ENCODE measurements at places on chromosomes 2 and 18.

GRCh38 chr2:128405981-128406613 is 87.4 kb upstream of the HS6ST1 start:
- DNase-seq, result peak; percentile 29

DNA sequence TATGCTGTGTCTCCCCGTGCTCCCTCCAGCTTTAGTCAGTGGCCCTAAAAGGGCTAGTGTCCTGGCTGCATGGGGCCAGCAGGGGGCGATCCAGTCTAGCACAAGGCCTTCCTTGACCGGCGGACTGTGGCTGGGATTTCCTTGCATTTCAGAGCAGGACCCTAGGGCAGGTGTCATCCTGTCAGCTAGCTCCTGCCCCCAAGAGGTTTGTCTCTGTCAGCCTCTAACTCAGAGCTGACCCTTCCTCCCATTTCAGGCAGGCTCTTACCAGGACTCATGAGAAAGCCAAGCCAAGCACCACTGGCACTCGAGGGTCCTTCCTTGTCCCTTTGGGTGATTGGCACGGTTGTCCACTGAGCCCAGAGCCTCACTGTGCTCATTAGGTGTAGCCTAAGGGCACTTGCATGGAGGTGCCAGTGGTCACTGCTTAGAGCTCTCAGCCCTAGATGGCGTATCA is 140.3 kb downstream of the RPIA start:
- no peak for DNase-seq

DNA sequence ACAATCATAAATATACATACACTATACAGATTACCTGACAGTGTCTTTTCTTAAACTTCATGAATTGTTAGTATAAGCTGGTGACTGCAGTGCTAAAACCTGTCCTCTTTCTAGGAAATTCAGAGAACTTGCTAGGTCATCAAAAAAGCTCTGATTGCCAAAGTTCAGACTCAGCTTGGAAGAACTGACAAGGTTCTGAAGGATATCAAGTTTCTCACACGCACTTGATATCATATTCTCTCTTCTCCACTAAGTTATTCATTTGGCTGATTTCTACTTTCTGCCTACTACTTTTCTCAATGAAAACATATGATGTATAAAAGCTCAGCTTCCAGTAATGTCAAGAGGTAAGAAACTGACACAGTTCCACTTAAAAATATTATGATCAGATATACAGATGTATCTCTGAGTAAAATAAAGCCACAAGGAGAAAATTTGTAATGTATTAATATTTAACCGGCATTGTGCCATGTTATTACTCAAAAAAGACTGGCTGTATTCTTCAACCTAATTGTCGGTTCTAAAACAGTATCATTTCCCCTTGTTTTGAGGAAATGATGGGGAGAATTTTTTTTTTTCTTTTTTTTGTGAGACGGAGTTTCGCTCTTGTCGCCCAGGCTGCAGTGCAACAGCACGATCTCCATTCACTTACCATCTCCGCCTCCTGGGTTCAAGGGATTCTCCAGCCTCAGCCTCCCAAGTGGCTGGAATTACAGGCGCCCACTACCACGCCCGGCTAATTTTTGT is 2.4 kb downstream of the OSBPL1A start:
- no peak for DNase-seq

DNA sequence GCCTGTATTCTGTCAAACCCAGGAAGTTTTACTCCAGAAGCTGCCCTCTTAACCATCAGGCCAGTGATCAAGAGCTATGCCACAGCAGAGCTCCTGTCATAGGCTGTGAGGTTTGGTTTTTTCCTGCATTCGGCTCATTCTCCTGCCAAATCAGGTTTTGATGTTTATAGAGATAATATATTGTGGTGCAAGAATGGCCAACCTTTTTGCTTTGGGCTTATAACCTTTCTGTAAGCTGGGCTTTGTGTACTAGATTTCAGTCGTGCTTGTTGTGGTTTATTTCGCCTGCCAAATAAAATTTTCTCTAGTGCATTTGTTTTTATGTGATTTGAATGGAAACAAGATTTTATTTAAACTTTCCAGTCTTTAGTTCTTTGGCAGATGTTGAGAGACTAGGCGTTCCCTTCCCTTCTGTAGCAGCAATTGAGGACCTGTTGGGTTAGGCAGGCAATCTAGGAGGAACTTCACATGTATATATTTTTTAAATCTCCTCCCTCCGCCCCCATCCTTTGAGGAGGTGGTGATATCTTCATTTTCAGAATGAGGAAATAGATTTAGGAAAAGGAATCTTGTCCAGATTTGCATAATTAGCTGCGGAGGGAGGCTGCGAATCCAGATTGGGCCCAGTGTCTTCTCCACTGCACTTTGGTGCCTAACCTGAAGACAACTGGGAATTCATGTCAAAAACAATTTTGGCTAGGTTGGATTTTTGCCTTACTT is 2.6 kb downstream of the KDM3A start:
- no peak for DNase-seq

GRCh38 chr2:6972067-6972710 is 55.0 kb downstream of the RNF144A start:
- DNase-seq, result no peak

- DNase-seq, result no peak
Measured at GRCh38 chr2:43215673-43216255, 10.6 kb downstream of the ZFP36L2 start.

DNA sequence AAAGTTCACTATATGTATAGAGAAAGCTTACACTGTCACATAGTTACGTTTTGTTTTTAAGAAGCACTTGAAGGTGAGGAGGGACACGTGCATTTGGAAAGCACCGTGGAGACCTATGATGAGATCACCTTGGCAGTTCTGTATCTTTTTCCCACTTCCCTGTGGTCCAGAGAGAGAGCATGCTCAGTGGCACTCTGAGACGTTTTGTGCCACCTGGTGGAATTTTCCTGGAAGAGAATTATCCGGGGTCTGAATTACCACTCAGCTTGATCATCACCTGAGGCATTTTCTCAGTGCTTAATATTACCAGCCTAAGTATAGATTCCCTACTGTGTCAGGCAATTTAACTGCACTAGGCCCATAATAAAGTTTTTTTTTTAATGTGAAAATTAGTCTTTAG is 469.4 kb upstream of the SMIM21 start:
- DNase-seq, result no peak

DNA sequence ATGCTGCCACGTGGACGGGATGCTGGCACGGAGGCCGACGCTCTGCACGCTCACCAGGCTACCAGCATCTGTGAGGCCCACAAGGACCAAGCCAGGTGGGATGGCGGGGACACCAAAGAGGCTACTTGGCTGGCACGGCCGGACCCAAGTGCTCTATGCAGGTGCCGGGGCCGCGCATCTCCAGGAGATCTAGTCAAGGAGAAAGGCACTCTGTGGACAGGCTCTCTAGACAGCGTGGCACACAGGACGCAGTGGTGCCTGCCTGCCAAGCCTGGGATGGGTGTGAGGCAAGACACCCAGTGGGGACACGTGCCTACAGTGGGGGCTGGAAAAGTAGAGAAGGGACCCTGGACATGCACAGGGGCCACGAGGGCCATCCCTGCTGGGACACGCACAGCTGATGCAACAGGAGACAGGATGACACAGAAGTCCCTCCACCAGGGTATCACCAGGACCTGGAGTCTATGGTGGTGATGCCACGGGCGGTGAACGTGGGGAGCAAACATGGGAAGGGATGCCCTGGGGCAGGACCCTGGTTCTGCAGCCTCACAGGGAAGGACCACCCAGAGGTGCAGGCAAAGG is 28.5 kb downstream of the ZNF516 start:
- DNase-seq, result no peak

DNA sequence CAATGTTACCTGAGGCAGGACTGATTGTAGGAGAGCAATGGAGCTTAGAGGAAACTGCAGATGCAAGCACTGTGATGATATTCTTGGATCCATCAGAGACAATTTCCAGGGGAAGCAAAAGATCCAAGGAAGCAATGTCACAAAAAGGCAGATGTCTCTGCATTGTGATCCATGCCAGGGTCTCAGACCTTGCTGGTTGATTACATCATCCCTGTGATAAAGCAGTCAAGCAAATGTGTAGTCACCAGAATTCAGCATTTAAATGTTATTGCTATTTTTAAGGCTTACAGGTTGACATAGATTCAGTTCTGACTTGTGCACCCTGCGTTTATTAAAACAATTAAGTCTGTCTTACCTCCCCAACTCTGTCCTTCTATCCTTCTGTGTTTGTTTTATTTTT is 56.8 kb upstream of the CCDC85A start:
- no peak for DNase-seq

DNA sequence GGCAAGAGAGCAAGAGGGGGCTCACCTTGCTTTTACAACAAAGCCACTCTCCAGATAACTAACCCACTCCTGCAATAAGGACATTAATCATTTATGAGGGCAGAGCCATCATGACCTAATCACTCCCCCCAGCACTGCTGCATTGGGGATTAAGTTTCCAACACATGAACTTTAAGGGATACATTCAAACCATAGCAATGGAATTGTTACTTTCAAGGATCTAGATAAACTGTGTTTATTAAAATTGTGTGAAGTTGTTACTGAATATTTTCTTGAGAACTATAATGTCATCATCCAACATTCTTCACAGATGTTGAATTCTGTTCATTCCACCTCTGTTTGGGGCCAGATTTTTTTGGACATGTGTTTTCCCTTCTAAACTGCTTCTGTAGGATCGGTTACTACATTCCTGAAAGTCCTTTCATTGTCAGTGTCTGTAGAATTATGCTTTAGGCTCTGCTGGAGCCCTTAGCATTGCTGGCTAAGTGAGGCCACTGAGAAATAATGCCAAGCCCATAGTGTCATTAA is 50.4 kb downstream of the SPATS2L start:
- no peak for DNase-seq

DNA sequence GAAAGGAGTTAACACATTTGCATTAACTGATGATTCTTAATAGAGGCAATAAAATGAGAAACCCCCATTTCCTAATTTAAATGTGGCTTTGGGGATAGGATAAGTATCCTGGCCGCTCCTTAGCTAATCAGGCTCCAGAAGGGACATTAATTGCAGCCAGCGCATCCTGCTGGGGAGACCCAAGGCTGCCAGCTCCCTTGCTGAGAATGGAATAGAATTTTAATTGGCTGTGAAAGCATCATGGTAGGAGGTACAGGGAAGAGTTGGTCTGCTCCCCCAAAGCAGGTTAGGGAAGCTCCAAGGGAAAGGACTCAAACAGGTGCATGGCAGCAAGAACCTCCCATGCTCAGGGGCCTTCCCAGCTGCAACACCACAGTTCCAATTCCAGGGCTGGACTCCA is 71.4 kb downstream of the MARCHF4 start:
- no peak for DNase-seq

- DNase-seq, result no peak
Measured at GRCh38 chr2:148534416-148535204, 109.9 kb upstream of the EPC2 start.

GRCh38 chr2:72367530-72368225 is 220.0 kb upstream of the CYP26B1 start:
- peak; percentile 48 for DNase-seq

DNA sequence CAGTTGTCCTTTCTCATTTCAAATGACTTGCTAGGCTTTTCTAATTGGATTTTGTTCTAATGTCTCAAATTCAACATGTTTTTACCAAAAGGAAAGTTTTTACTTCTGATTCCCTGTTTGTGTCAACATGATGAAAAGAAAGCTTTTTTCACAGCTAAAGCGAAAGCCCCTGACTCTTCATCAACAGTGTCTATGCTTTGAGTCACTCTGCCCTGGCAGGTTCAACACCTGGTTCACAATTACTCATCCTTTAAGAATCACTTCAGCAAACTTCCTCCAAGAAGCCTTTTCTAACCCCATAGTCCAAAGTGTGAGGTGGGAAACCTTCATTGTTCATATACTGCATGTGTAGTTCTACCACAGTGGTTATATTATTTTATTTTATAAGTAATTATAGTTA is 7.6 kb upstream of the DSG2 start:
- no peak for DNase-seq
